NCI-H1417 treated with DMSO at 0.1 percent for 48 hours (cell line): ENCODE measurements at places on chromosomes 4 and X.

GRCh38 chr4:68021185-68021584, 57.9 kb upstream of the TMPRSS11A start:
- DNase-seq = no peak

DNA sequence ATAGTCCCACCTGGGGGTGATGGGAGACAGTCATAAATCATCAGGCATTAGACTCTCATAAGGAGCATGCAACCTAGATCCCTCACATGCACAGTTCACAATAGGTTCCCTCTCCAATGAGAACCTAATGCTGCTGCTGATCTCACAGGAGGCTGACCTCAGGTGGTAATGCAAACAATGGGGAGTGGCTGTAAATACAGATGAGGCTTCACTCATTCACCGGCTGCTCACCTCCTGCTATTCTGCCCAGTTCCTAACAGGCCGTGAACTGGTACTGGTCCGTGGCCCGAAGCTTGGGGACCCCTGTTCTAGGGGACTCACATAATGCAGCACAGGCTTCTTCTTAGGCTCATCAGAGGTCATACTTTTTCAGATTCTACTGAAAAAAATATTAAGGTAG, 625.9 kb upstream of the AGA start:
- no peak for DNase-seq

DNA sequence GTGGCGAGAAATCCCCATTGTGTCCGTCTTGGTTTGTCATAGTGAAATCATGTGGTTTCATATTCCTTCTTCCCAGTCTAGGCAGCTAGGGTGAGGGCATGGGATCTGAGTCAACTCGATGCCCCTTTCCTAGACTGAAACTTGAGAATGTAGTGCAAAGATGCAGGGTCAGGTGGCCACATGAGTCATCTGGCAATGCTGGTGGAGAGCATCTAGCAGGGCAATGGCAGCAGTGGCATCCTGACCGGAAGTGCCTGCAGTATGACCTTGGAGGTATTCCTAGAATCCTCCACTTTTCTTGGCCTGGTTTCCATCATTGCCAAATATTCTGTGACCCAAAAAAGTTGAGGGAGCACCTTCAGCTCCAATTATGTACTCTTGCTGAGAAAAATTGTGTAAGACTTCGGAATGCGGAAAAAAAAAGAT, 39.1 kb upstream of the TMEM184C start:
- DNase-seq = no peak

GRCh38 chr4:86091201-86091600, 268.7 kb downstream of the MAPK10 start:
- no peak for DNase-seq
